Fibroblast of upper back skin (primary cell): ENCODE measurements at places on chromosomes 13 and 19.

DNA sequence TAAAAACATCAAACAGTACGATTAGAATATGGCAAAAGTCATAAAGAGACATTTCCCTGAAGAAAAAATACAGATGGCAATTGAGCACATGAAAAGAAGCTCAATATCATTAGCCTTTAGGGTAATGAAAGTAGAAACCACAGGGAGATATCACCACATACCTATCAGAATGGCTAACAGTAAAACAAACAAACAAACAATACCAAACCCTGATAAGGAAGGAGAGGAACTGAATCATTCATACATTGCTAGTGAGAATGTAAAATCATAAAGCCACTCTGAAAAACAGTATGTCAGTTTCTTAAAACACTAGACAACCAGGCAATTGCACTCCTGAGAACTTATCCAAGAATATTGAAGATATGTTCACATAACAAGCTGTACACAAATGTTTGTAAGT is 1342.5 kb upstream of the SLC10A2 start:
- DNase-seq, result no peak

DNA sequence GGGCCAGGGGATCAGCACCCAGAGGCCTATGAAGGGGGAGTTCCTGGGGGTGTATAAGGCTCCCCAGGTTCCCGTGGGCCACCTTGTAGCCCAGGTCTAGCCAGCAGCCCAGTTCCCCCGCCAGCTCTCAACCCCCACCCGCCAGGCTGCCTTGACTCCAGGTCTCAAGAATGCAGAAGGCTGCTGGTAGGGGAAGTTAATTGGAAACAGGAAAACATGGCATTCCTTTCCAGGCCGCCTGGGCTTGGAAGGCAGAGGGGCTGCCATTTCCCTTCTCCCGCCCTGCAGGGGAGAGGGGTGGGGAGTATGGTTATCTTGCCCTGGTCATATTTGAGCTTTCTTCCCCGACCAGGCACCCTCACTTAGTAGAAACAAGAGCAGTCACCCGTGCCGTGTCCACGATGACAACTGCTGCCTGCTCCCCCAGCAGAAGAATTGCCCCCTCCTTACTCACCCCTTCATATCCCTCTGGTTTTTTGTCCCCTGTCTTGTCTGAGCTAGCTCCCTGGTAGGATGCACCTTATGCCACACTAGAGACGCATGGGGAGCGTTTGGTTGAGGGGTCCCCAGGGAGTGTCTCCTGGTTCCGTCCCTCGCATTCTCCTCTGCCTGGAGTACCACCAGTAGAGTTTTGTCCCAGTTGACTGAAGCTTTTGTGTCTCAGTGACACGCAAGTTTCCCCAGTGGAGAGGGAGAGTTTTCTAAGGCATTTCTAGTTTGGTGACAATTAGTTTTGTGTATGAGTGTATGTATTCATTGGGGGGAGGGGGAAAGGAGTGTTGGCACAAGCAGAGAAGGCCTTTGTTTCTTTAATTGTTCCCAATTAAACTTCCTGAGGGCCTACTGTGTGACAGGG is 4.5 kb downstream of the BICRA start:
- peak; percentile 93 for DNase-seq

DNA sequence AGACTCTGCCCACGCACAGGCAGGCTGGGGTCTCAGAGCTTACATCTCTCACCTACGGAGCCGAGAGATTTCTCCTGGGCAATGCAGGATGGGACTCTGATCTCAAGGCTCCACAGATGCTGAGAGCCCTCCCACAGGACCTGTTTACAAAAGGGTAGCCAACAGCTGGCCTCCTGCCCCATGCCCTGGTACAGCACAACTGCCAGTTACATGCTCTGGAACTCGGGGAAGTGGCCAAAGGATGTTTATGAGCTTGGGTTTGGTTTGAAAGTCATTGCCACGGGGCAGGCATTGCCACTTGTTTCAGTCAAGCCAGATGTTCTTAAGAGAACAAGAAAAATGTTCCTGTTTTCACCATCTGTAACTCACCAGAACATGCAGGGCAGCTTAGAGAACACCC is 3.5 kb downstream of the DHRS12 start:
- DNase-seq, result no peak

DNA sequence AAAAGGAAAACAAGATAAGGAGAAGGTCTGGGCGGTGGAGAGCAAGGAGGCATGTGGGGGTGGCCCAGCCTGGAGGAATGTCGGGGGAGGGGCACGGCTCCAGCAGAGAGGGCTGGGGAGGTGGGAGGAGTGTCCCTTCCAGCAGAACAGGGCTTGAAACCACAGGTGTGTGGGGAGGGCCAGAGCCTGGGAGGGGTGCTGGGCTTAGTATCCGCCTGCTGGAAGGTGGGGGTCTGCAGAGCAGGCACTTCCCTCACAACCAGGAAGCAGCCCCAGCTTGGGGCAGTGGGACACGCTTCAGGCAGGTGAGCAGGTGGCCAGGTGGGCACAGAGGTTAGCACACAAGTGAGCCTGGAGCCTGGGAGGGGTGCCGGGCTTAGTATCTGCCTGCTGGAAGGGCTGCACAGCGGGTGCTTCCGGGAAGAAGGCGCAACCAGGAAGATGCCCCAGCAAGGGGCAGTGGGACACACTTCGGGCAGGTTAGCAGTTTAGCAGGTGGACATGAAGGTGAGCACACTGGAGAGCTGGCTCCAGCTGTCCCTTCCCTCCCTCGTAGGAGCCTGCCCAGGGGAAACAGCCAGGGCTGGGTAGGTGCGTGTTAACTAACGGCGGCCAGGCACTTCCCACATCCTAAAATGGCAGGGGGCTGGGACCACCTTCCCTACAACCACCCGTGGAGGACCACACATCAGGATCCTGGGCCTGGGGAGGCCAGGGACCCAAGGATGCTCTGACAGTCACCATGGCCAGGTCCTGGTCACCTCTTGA is 3.0 kb downstream of the GAS6 start:
- DNase-seq, result no peak
